ENCODE measurements at places on chromosomes 5 and 9. TPM values are rescaled to one million over a fixed set of nuclear protein-coding genes. Genes with fewer than 3 reads are reported as not detected.

Gene PTPN3
- not detected for total RNA-seq

Gene ACER2
- 6.0 TPM for total RNA-seq

Gene TMC1
- not detected for total RNA-seq

Gene KLF9
- 18.6 TPM for total RNA-seq

Gene FGF18
- 0.17 TPM for total RNA-seq

Gene TRMO
- total RNA-seq, result 59.5 TPM

Gene SLC6A3
- total RNA-seq, result not detected

Gene SHOC1
- not detected for total RNA-seq

DNA sequence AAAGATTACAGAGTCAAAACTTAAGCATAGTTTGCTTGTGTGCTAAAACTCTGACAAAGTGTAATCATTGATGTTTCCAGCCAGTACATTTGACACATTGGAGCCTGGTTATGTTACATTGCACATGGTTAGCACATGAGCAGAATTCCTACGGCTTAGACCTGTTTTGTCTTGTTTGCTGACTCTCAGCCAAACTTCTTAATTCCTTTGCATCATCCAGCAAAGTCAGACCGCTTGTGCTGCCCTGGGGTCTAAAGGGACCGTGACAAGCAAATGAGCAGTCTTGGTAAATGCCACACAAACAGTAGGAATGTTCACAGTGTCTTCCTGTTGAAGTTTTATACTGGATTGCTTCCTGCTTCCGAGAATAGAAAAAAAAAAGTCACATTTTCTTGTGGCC, 72.0 kb upstream of the ENTREP1 start:
- H3K4me3 ChIP-seq, result no peak overlapping the region
- no peak for DNase-seq
- no peak overlapping the region for H3K27ac ChIP-seq
- no peaks in the 10 kb centered on the region for H3K4me1 ChIP-seq
- H3K36me3 ChIP-seq, result no peaks in the 10 kb centered on the region

DNA sequence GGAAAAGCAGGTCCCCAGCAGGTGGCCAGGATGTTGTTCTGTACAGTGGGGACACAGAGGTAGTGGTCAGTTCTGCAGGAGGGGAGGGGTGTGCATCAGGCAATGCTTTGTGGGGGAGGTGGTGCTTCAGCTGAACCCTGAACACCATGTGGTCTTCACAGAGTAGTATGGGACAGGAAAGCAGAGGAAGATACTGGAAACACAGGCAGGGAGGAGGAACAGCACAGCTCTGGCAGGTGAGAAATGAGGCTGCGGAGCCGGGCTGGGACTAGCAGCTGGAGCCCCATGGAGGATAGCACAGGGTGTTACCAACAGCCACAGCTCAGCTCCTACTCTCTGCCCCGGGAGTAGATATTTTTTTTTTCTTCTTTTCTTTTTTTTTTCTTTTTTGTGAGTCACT, 161.5 kb downstream of the ENTREP1 start:
- peaks cover 10% of the 10 kb centered on the region for H3K4me1 ChIP-seq
- H3K36me3 ChIP-seq, result no peaks in the 10 kb centered on the region
- no peak overlapping the region for H3K27ac ChIP-seq
- no peak for DNase-seq
- no peaks in the 10 kb centered on the region for H3K27me3 ChIP-seq
- no peak overlapping the region for H3K4me3 ChIP-seq

- H3K27me3 ChIP-seq, result no peaks in the 10 kb centered on the region
- H3K4me1 ChIP-seq, result no peaks in the 10 kb centered on the region
- no peaks in the 10 kb centered on the region for H3K36me3 ChIP-seq
- H3K27ac ChIP-seq, result no peak overlapping the region
- DNase-seq, result no peak
Measured at GRCh38 chr5:54159893-54160195, 150.5 kb downstream of the ARL15 start.

GRCh38 chr9:38198140-38198539, 129.1 kb upstream of the SHB start:
- no peak overlapping the region for H3K27ac ChIP-seq
- H3K36me3 ChIP-seq, result no peaks in the 10 kb centered on the region
- no peak overlapping the region for H3K4me3 ChIP-seq
- DNase-seq, result no peak

DNA sequence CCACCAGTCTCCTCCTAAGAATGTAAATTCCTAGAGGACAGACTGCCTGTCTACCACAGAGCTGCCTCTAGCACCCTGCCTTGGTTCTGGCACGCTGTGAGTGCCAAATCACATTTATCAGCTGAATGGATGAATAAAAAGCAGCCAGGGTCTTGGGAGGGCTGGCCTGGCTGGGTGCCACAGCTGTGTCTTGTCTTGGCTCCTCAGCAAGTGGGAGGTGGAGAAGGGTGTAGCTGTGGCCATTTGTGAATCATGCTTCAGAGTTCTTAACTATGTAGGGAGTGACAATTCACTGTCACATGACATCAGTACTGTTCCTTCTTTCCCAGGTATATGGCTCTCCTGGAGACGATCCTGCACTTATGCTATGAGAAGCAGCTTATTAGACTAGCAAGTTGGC, 70.6 kb downstream of the DCP2 start:
- no peak for DNase-seq
- H3K36me3 ChIP-seq, result no peaks in the 10 kb centered on the region
- H3K27me3 ChIP-seq, result no peaks in the 10 kb centered on the region
- peaks cover 16% of the 10 kb centered on the region for H3K4me1 ChIP-seq

- no peaks in the 10 kb centered on the region for H3K36me3 ChIP-seq
- DNase-seq, result peak; percentile 80
- H3K4me1 ChIP-seq, result no peaks in the 10 kb centered on the region
Measured at GRCh38 chr5:912280-913091, 19.8 kb downstream of the TRIP13 start.

DNA sequence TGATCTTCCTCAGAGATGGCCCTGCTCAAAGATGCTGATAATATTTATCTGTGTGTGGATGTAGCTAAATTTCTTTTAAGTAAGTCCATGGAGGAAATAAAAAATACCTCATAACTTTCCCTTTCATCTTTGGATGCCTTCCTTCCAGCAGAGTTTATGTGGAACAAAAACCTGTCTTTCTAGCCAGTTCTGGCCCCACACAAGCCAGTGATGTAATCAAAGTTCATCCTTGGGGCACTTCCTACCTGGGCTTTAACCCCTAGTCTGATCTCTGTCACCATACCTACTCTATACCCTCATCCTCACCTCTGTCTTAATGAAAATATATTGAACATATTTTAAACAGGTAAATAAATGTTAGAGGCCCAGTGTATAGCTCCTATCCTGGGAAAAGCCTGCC, 39.8 kb upstream of the RASGRF2 start:
- H3K4me1 ChIP-seq, result no peaks in the 10 kb centered on the region
- DNase-seq, result no peak
- no peaks in the 10 kb centered on the region for H3K36me3 ChIP-seq
- no peaks in the 10 kb centered on the region for H3K27me3 ChIP-seq
- H3K4me3 ChIP-seq, result no peak overlapping the region
- H3K27ac ChIP-seq, result no peak overlapping the region

GRCh38 chr9:70615464-70616138, 201.1 kb upstream of the KLF9 start:
- H3K4me1 ChIP-seq, result no peaks in the 10 kb centered on the region
- H3K27ac ChIP-seq, result no peak overlapping the region
- no peaks in the 10 kb centered on the region for H3K27me3 ChIP-seq
- H3K36me3 ChIP-seq, result no peaks in the 10 kb centered on the region

GRCh38 chr5:126274076-126274762, 149.0 kb upstream of the GRAMD2B start:
- no peaks in the 10 kb centered on the region for H3K36me3 ChIP-seq
- no peaks in the 10 kb centered on the region for H3K4me1 ChIP-seq
- no peak overlapping the region for H3K4me3 ChIP-seq
- no peaks in the 10 kb centered on the region for H3K27me3 ChIP-seq

- H3K27ac ChIP-seq, result no peak overlapping the region
- no peak overlapping the region for H3K4me3 ChIP-seq
- H3K27me3 ChIP-seq, result no peaks in the 10 kb centered on the region
- peaks cover 9% of the 10 kb centered on the region for H3K36me3 ChIP-seq
- no peak for DNase-seq
- peaks cover 70% of the 10 kb centered on the region for H3K4me1 ChIP-seq
Measured at GRCh38 chr5:131329286-131329560, 65.4 kb downstream of the CDC42SE2 start.

DNA sequence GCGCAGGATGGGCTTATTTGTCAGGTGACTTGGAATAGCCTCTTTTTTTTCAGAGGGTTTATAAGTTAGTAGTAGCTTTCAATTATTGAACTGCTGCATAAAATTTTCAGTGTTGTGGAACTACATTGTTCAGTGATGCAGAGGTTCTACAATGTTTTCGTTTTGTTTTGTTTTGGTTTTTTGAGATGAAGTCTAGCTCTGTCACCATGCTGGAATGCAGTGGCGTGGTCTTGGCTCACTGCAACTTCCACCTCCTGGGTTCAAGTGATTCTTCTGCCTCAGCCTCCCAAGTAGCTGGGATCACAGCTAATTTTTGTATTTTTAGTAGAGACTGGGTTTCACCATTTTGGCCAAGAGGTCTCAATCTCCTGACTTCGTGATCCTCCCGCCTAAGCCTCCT, 22.0 kb downstream of the NUP188 start:
- no peaks in the 10 kb centered on the region for H3K4me1 ChIP-seq
- H3K27me3 ChIP-seq, result no peaks in the 10 kb centered on the region
- no peak overlapping the region for H3K27ac ChIP-seq
- no peak for DNase-seq
- H3K36me3 ChIP-seq, result peaks cover 55% of the 10 kb centered on the region

DNA sequence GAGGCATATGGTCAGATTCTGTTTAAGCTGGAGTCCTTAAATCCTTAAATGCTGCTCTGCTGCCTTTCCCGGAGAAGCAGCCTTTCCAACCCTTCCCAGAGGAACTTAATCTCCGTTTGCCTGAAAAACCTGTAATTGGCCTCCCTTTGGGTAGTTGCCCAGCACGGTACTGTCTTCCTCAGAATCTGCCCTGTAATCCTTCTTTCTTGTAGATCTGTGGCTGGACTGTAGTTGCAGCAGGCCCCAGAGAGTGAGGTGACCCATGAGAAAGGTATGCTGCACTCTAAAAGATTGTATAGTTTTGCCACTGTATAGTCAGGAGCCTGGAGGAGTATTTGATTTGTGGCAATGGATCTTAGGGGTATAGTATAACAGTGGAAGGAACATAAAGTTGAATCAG, 11.7 kb downstream of the SPIN1 start:
- H3K27ac ChIP-seq, result no peak overlapping the region
- H3K4me1 ChIP-seq, result no peaks in the 10 kb centered on the region
- no peaks in the 10 kb centered on the region for H3K27me3 ChIP-seq
- H3K36me3 ChIP-seq, result no peaks in the 10 kb centered on the region
- no peak for DNase-seq

- no peaks in the 10 kb centered on the region for H3K36me3 ChIP-seq
- no peaks in the 10 kb centered on the region for H3K4me1 ChIP-seq
- H3K27ac ChIP-seq, result no peak overlapping the region
- H3K4me3 ChIP-seq, result no peak overlapping the region
- no peak for DNase-seq
Measured at GRCh38 chr5:173767574-173768266, 120.4 kb upstream of the CPEB4 start.

DNA sequence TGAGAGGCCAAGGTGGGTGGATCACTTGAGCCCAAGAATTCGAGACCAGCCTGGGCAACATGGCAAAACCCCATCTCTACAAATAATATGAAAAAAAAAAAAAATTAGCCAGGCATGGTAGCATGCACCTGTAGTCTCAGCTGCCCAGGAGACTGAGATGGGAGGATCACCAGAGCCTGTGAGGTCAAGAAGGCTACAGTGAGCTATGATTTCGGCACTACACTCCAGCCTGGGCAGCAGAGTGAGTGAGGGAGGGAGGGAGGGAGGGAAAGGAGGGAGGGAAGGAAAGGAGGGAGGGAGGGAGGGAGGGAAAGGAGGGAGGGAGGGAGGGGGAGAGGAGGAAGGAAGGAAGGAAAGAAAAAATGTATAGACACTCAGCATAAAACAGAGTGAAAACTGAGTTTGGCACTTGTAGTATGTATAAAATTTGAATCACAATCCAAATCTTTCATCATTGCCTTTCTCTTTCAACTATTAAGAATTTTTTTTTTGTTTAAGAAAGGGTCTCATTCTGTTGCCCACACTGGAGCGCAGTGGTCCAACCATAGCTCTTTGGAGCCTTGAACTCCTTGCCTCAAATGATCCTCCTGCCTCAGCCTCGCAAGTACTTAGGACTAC, 27.8 kb downstream of the SERINC5 start:
- H3K4me3 ChIP-seq, result no peak overlapping the region
- no peaks in the 10 kb centered on the region for H3K27me3 ChIP-seq
- H3K27ac ChIP-seq, result no peak overlapping the region
- no peak for DNase-seq
- peaks cover 82% of the 10 kb centered on the region for H3K4me1 ChIP-seq

DNA sequence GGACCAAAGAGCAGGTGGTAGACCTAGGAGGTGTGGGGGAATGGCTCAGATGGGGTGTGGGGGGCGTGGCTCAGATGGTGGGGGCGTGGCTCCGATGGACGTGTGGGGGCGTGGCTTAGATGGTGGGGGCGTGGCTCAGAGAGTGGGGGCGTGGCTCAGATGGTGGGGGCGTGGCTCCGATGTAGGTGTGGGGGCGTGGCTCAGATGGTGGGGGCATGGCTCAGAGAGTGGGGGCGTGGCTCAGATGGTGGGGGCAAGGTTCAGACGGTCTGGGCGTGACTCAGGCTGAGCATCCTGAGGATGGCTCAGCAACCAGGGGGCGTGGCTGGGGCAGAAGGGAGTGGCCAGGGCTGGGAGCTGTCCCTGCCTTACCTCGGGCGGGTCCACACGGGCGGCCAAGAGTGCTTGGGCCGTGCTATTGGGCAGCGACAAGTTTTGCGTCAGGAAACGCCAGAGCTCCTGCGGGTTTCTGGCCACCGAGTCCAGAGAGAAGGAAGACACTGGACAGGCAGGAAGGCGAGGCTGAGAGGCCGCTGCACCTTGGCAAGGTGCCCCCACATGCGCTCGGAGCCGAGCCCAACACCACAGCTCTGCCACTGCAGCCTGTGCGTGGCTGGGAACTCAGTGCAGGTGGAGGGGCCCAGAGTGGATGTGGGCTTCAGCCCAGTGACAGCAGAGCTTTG, 5.9 kb downstream of the ABCA2 start:
- peak; percentile 83 for DNase-seq
- H3K36me3 ChIP-seq, result no peaks in the 10 kb centered on the region
- H3K4me3 ChIP-seq, result no peak overlapping the region
- peak overlapping the region; percentile 15 for H3K27ac ChIP-seq
- no peaks in the 10 kb centered on the region for H3K27me3 ChIP-seq

GRCh38 chr5:158349987-158350386, 491.0 kb upstream of the CLINT1 start:
- H3K4me1 ChIP-seq, result no peaks in the 10 kb centered on the region
- no peaks in the 10 kb centered on the region for H3K36me3 ChIP-seq
- no peaks in the 10 kb centered on the region for H3K27me3 ChIP-seq
- H3K4me3 ChIP-seq, result no peak overlapping the region

GRCh38 chr9:107283623-107284616, 841 bp downstream of the RAD23B start:
- no peaks in the 10 kb centered on the region for H3K27me3 ChIP-seq
- H3K27ac ChIP-seq, result peak overlapping the region; percentile 91
- H3K4me3 ChIP-seq, result peak overlapping the region; percentile 66
- H3K36me3 ChIP-seq, result no peaks in the 10 kb centered on the region
- peaks cover 53% of the 10 kb centered on the region for H3K4me1 ChIP-seq
- peak; percentile 66 for DNase-seq

All from CD4-positive, alpha-beta memory T cell (primary cell).